ENCODE measurements at places on chromosomes 5 and 9.
A peak's percentile ranks its signal among the peaks of the same experiment; 100 is the strongest.

GRCh38 chr9:33230756-33231622, 9.0 kb upstream of the SPINK4 start:
- DNase-seq, result no peak

DNA sequence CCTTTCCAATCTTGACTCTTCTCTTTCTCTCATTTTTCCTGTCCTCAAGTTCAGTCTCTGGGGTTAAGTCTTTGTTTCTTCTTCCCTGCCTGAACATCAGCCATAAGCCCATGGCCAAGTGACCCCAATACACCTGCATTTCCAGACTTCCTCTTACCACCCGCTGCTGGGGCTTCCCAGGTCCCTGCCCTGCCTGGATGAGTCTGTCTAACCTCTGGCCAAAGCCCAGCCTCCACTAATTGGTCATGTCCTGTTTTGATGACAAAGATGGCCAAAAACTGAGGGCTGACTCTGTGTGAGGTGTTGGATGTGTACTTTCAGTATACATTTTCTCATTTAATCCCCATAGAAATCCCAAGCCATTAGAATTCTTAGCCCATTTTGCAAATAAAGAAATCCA, 47.3 kb downstream of the SH3TC2 start:
- no peak for DNase-seq

DNA sequence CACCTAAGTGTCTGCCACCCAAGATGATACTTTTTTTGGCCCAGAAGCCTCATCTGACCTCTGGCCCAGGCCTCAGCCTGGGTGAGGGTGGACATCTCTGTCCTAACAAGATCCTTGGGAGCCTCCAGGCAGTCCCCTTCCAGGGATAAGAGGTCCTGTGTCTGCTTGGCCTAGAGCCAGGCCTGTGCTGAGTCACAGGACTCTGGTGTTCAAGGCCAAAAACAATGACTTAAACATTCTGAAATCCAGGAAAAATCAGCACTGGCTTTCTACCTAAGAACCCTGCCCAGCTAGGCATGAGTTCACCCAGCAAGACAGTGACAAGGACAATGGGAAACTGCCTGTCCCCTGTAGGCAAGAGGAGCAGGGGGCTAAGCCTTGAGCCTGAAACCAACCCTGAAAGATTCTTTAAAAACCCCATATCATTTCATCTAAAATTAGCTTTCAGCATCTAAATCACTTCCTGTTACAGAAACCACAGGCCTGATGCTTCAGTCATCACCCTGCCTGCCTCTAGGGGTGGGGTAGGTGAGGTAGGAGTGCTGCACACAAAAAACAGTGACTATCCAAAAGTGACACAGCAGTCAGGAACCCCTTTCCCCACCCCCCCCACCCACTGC, 29.9 kb downstream of the CSF2 start:
- peak; percentile 80 for DNase-seq

GRCh38 chr5:151095341-151096000, 14.6 kb upstream of the TNIP1 start:
- DNase-seq, result no peak

GRCh38 chr9:130755377-130756007, 61.9 kb downstream of the EXOSC2 start:
- no peak for DNase-seq

GRCh38 chr5:31218978-31219377, 25.5 kb downstream of the CDH6 start:
- DNase-seq, result no peak

All from GM20000 (cell line).